ENCODE measurements at places on chromosomes 12 and 14.

DNA sequence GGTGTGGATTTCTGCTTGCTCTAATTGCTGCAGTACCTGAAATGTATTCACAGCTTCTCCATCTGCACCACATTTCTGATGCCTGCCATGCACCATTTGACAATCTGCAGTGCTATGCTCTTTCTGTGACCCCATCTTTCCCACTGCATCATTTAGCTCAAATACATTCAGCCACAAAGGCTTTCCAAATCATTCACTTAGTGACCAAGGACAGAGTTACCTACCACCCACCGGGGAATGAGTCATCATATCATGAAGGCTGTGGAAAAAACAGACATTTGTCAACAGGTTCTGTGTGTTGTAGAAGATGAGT is 465.5 kb upstream of the ATP2B1 start:
- DNase-seq: no peak

DNA sequence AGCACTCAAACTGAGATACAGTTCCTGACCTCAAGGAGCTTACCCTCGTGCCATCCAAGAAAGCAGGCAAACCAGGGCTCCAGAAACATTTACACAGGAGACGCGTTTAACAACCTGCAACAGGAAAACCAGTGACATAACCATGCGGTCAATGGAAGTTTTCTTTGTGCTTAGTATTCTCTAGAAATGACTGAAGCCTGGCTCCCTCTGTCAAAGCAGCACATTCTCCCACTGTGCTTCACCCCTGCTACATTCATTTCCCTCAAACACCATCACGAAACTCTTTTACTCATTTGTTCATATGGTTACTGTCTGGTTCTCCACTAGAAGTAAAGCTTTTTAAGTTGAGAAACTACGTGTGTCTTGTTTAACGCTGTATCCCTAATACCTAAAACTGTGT is 161.3 kb upstream of the CCND2 start:
- DNase-seq: no peak

DNA sequence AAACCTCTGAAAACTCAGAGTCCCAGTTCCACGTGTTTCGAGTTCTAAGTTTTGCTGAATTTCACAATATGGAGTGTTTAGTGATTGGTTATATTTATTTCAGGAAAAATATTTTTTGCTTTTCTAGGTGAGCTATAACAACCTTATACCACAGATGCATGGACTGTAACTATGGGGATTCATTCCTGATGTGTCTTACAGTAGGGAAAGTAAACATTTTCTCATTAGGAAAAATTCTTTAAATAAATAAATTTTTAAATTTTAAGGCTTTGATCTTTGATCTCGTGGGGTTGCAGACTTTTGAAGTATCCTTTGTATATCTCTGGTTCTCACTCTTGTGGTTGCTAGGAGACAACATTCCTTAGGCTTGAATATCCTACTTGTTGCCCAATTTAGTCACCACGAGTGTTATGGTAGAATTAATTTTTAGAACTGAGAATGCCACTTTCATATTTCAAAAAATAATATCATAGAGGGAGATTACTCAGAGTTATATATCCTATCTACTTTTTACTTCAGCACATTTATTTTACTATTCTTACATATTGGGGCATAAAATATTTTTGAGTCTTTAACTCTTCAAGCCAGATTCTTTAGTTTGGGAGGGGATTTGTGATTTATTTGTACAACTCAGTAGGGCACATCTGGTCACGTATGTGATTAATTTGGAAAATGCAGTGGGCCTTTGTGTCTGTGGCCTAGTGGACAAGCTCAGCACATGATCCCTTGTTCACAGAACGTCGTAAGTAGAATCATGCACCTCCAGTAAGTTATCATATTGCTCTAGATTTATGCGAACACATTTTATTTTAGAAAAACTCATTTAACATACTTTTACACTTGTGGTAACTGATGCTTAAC is 224.0 kb downstream of the TTC6 start:
- no peak for DNase-seq

GRCh38 chr14:92886337-92886736 is 36.6 kb upstream of the CHGA start:
- no peak for DNase-seq

DNA sequence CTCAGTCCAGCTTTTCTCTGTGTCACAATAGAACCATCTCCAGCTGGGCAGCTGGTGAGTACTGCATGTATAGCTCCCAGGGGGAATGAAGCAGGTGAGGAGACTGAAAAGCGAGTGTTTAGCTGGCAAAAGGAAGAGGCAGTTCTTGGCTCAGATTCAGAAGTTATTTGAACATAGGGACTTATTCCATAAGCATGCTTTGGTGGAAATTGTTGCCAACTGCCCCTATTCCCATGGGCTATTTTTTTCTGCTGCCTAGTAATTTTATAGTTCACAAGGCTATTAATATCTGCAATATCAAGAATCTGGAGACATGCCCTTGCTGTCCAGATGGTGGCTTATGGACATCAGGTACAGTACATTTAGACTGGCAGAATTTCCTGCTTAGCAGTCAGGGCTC is 1112.7 kb downstream of the LRFN5 start:
- no peak for DNase-seq
